Heart right ventricle (tissue), 16 donors: ENCODE measurements at places on chromosomes 5 and 9.
A peak's percentile ranks its signal among the peaks of the same experiment; 100 is the strongest.

GRCh38 chr9:117719161-117719920 lies 15.1 kb downstream of the TLR4 start:
- no peak for DNase-seq

GRCh38 chr9:69090140-69090750 lies 54.7 kb downstream of the FXN start:
- no peak for DNase-seq

DNA sequence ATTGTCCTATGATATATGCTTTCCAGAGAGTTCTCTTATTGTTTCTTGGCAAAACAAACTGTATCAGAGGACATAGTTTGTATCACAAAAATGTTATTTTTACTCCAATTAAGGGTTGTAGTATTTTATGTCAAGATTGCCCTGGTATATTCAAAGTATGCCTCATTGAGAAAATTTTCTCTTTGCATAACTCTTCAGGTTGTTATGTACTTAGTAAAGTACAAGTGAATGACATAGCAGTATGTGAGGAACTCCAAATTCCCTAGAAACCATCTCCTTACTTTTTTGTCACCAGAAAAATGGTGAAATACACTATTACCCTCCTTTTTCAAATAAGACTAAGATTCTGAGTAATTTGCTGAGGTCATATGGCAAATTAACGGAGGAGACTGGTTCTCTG lies 355.3 kb downstream of the NFIB start:
- no peak for DNase-seq

DNA sequence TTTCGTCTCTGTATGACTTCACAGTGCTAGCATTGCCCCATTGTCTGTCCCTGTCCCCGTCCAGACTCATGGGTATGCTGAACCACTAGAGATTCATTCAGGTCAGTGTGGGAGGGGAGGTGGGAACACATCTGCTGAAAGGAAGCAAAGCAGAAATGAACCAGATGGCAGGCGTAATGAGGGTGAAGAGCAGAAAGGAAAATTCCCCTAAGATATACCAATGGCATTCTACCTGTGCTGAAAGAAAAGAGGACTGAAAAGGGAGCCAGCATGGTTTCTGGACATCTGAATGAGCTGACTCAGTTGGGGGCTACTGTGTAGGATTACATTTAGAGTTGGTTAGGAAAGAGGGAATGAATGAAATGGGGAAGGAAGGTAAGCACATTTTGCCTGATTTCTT lies 678.7 kb downstream of the MAT2B start:
- no peak for DNase-seq

- no peak for DNase-seq
These were observed 13.9 kb downstream of the SLC36A1 start for GRCh38 chr5:151461312-151461711.

GRCh38 chr5:72157625-72157962 lies 50.3 kb downstream of the MAP1B start:
- DNase-seq = no peak

GRCh38 chr5:158879993-158880392 lies 219.7 kb downstream of the EBF1 start:
- no peak for DNase-seq

GRCh38 chr5:40332970-40333369 lies 346.7 kb upstream of the PTGER4 start:
- no peak for DNase-seq

- DNase-seq = no peak
These were observed 142.1 kb downstream of the RAB3C start for GRCh38 chr5:58724992-58725391.

DNA sequence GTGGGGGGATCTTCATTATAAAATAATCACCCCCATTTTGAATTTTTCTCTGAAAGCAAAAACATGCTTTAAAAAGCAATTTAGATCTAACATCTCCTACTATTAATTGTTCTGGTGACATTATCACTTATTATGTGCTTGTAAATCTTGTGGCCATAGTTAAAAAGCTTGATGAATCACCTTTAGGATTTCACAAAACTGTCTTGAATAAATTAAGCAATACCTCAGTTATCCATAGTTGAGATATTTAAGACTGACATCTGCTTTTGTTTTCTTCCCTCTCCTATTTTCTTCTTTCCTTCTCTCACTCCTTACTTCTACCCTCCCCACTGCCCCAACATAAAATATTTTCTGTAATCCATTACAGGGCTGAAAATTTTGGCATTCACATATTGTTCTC lies 84.8 kb downstream of the SLC1A3 start:
- no peak for DNase-seq

- DNase-seq = no peak
These were observed 17.9 kb downstream of the HSD17B4 start for GRCh38 chr5:119470105-119470763.

DNA sequence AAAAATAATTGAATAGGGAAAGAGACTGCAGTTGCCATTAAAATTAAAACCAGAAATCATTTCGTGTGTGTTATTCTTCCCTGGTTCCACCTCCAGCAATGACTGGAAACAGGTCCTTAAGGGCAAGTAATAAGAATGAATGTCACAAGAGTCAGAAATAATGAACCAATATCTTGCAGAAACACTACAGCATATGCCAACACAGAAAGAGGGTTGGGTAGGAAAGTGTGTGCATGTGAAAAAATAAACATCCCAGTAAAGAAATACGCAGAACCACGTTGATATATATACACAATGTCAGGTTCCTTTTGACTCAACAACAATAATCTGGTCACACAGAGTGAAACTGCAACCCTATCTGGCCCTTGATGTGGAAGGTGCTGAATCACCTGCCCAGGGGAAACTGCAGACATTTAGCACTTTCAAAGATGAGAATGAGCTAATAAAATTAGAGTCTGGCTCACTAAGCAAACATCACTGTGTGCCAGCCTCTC lies 15.0 kb downstream of the HMHB1 start:
- no peak for DNase-seq

- DNase-seq = peak; percentile 58
These were observed at the start of gene CDO1 for GRCh38 chr5:115816226-115817081. CDO1 (minus strand) TSS chr5:115816659; CDS start chr5:115816397, 262 bp downstream.

DNA sequence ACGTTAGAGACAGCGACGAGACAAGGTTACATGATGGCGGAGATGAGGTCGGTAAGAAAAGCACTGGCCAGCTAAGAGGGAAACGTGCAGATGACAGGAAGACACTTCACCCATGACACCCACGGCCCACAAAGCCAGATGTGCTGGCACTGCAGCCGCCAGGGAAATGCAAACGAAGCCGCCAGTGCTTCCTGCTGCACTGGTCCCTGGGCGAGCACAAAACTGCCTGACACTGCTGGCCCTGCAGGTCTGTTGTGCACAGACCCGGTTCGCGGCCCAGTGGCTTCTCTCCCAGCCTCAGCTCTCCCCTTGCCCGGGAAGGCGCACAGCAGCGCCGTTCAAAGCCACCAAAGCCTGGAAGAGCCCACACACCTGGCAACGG lies 20.3 kb downstream of the QSOX2 start:
- DNase-seq = no peak

DNA sequence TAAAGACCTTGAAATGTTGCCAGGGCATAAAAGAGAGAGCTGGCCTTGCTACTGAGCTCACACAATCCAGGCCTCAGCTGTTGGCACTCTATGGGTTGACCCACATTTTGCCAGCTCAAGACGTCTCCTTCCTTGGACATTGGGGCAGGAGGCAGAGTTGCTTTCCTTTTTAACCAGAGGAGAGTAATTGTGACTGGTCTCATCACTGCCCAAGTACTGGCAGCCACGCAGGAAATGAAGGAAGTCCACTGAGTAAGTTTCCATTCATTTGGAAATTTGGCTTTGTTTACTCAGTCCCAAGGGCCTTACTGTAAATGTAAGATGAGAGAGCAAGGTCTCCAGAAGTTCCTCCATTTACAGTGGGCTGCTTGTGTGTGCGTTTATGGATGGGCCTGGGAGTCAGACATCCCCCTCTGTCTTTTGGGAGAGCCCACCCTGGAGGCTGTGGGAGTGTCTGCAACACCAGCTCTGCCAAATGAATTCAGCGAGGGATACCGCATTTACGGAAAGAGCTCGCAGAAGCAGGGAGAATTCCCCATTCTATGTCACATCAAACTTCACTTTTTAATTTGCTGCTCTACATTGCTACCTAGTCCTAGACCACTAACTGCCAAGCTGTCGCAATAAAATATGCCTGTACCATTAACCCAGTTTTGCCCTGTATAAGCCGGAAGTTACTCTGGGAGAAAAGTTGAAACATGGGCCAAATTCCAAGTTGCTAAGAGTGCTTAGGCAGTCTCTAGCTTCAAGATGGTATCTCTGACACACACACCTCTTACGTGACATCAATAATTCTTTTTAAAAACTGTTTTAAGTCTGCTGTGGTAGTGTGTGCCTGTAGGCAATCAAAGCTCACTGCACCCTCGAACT lies 24.5 kb upstream of the PDZD2 start:
- no peak for DNase-seq

- DNase-seq = no peak
These were observed 101.3 kb upstream of the LARP1 start for GRCh38 chr5:154653764-154654485.

DNA sequence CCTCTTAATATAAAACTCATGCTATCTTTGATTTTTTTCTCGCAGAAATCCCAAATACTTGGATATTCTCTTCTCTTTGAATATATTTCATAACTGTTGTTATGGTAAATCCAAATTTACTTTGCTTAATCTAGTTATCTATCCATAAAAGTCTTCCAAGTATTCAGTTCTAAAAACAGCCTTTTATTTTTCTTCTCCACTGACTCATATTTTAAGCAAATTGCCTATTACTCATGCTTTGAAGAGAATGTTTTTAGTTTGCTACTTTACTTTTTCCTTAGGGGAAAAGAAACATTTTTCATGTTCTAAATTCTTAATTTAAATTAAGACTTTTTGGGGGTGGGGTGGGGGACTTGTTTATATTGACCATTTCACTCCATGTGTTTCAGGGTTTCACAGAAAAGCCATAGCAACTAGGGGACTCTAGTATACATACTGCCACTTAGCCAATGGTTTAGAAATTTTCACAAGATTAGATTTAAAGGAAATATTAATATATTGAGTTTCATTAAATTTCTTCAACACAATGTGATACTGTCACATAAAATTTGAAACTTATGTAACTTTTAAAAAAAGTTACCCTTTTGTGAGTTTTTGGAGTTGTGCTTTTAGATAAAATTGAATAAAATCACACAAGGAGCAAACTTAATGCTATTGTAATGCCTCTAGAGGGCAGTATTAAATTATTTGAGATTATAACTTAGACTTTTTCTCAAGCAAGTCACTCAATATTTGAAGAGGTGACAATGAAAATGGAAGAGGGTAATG lies 545.8 kb upstream of the ARRDC3 start:
- DNase-seq = no peak

DNA sequence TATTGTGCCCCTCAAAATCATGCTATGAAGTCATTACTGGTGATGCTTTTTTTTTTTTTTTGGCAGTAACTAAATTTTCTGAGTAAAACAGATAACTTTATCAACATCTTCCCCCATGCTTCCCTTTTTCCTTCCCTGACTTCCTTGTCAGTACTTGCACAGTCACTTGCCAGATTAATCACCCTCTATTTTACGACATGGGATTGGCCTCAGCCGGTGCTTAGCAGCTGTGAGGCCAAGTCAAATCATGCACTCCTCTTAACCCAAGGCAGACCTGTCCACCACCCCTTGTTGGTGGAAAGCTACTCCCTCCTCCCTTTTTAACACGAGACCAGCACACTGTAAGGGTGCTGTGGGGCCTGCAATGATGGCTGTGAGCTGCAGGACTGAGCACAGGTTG lies 118.0 kb upstream of the OTULINL start:
- DNase-seq = no peak

GRCh38 chr5:149323210-149323609 lies 22.1 kb upstream of the GRPEL2 start:
- no peak for DNase-seq

GRCh38 chr5:32600054-32600622 lies 14.8 kb downstream of the SUB1 start:
- DNase-seq = no peak

DNA sequence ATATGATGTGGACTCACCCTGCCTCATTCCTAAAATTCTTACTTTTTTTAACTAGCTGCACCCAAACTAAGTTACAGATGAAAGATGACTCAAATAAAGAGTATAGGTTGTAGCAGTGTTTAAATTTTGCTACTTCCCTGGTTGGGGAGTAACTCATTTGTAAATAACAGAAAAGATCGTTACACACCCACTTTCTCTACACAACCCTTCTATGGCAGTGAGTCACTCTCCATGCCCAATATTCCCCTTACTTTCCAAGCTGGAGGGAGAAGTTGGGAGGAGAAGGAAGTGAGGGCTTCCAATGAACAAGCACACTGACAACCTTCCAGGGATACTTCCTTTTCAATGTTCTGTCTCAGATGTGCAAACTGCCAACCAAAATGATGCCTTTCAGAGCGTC lies 1.9 kb downstream of the RASEF start:
- no peak for DNase-seq

DNA sequence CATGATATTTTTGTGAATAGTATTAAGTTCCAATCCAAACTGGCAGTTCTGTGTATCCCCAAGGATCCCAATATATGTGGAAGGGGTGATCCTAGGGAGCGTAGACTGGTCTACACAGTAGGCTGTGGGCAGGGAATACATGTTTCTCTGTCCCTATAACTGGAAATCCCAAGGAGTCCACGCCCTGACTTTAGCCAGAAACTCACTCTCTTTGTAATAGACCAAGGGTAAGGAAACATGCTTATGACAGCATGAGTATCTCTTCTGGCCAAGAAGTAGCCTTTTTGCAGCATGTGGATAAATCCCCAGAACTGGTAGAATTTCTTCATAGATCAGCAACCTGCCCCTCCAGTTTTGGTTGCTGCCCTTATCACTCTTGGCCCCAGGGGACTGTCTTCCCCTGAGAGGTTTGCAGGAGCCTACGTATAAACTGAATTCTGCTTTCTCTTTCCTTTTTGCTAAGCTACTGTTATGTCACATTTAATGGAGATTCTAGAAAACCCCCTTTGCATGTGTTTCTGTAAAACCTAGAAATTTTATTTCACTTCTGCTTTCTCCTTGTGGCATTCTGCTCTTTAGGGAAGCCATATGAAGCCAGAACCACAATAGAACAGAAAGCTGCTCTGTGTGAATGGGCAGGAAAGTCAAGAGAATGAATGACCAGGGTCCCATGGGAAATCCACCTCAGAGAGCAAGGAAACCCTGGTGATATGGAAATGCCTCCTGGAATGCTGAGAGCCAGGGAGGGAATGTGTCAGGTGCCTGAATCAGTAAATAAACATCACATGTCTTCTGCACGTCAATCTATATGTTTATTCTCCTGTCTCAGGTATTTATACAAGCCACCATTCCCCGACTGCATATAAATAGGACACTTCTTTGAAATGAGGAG lies 3.5 kb downstream of the IFNA2 start:
- no peak for DNase-seq

DNA sequence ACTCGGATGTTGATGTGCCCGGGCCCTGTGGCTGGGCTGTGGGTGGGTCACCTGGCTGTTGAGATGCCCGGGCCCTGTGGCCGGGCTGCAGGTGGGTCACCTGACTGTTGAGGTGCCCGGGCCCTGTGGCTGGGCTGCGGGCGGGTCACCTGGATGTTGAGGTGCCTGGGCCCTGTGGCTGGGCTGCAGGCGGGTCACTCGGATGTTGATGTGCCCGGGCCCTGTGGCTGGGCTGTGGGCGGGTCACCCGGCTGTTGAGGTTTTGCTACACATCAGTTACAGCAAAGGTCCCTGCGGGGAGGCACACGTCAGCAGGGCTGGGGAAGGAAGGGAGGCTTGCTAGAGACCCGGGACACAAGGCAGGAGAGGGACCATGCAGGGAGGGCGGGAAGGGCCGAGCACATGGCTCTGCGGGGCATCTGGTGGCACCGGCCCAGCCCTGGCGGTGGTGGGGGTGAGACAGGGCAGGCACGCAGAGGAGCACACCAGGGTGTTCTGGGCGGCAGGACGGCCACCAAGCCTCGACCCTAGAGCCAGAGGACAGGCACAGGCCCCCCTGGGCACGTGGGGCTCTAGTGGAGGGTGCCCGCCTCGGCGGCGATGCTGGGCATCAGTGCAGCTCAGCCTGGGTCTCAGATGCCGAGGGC lies 35.4 kb downstream of the PNPLA7 start:
- DNase-seq = no peak
